Fibroblast of lung (primary cell): ENCODE measurements at places on chromosomes 4 and X. TPM values are rescaled to one million over a fixed set of nuclear protein-coding genes. Genes with fewer than 3 reads are reported as not detected.
A peak's percentile ranks its signal among the peaks of the same experiment; 100 is the strongest.

- DNase-seq = peak; percentile 82
Observed at GRCh38 chr4:141246243-141246642, 25.5 kb downstream of the ZNF330 start.

GRCh38 chrX:19758539-19758938 is 128.9 kb downstream of the SH3KBP1 start:
- DNase-seq = peak; percentile 31

- no peak for DNase-seq
Observed at GRCh38 chr4:53974561-53974960, 89.8 kb downstream of the CHIC2 start.

DNA sequence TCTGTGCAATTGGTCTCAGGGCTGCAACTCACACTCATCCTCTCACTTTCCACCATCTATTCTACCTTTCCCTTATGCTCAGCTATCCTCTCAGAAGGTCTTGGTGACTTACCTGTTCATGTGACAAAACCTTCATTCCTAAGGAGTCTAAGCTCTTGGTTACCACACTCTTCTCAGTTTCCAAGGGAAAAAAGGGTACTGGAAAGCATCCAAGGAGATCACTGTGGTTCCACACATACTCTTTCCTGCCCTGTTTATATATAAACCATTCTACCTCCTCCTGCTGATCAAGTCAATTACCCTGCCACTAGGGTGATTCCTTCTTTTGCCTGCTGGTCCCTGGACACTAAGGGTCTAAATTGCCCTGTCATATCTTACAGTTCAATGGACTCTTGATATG is 57.2 kb upstream of the MAML3 start:
- no peak for DNase-seq

DNA sequence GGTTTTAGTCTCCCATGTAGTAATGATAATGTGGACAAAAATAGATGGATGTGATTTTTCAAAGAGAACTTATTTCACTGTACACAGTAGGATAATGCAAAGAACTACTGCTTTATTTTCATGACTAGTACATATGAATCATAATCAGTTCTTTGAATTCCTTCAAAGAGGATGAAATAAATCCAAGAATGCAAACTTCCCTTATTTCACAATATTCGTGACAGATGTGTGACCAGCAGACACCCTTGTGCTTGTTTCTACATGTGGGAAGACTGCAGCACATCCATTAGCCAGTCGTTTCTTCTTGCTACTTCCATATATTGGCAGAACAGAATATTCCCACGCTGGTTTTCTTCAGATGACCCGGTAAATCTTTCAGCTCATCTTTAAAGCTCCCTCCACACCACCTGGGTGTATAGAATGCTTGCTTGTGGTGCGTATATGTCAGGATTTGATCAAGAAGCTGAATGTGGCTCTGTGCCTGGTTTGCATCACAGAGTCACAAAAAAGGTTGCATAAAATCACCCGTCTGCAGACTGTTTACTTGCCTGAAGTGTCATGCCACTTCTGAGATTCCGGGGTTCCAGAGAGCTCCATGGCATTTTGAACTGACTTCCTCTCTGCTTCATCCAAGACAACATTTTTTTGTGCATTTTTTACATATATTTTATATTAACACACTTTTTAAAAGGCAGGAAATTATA is 47.7 kb upstream of the FAT4 start:
- DNase-seq = peak; percentile 51

DNA sequence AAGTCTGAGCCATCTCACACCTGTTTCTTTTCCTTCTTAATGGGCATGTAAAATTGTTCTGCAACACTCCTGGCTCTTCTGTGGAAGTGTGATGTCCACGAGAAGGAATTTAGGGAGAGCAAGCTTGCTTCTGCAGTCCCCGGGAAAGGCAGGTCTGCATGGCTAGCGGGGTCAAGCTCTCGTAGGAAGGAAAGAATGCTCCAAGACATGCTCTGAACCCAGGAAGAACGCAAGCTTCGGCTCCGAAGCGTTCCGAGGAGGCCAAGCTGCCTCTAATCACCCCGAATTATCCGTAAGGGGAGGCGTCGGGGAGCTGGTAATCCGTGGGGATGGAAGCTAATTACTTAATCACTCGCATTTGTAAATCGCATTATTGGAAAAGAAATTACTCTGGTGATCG is 177.7 kb downstream of the CRLF2 start:
- DNase-seq = no peak

DNA sequence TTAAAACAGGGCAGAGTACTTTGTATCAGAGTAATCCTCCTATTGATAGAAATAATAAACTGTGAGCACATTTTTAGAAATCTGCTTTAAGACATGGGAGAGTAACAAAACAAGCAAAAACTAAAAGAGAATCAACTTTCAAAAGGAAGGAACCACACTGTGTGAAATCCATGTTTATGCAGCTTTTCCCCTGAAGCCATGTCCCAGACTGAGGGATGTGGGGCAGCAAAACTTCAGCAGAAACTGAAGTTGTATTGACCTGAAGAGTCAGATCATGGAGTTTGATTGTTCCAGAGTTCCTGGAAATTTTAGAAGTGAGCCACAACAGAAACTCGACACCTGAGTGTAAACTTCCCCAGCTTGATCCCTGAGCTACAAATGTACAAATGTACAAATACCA is 53.2 kb downstream of the COMMD8 start:
- peak; percentile 4 for DNase-seq

DNA sequence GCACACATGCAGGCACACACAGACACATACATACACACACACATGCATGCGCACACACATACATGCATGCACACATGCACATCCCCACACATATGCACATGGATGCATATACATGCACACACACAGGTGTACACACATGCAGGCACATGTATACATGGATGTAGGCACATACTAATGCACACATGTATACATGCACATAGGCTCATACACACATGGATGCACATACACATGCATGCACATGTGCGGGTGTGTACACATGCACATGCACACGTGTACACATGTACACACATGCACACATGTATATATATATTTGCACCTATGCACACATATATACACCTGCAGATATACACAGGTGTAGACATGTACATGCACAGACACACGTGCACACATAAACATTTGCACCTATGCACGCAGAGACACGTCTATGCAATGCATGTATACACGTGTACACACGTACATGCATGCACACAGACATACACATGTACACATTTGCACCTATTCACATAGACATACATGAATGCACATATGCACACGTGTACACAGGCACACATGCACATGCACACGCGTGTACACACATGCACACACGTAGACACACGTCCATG is 4.0 kb downstream of the PLCXD1 start:
- no peak for DNase-seq

DNA sequence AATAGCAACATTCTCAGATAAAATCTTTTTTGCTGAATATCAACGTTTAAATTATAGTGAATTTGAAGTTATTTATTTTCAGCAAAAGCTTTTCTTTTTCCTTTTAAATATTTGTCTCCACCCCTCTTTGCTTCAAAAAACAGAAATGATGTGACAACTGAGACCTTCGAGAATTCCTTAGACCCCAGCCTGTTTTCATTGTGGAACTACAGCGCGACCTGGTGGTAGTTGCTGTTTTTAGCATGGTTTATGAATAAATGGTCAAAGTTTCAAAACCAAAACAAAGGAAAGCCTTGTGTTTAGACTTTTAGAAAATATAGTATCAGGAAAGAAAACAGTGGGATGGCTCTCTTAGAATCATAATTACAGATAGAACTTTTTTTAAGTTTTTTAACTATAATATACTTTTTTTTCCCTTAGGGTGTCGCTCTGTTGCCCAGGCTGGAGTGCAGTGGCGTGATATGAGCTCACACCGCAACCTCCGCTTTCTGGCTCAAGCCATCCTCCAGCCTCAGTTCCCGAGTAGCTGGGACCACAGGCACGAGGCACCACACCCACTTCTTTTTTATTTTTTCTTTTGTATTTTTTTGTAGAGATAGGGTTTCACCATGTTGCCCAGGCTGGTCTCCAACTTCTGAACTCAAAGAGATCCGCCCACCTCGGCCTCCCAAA is 26.8 kb upstream of the TMEM184C start:
- DNase-seq = peak; percentile 87

GRCh38 chrX:153494541-153495361 is at the start of gene BGN:
TSS of gene BGN (plus strand) at chrX:153494980. CDS start at chrX:153504632, 9,652 bp downstream.
- DNase-seq = peak; percentile 41

DNA sequence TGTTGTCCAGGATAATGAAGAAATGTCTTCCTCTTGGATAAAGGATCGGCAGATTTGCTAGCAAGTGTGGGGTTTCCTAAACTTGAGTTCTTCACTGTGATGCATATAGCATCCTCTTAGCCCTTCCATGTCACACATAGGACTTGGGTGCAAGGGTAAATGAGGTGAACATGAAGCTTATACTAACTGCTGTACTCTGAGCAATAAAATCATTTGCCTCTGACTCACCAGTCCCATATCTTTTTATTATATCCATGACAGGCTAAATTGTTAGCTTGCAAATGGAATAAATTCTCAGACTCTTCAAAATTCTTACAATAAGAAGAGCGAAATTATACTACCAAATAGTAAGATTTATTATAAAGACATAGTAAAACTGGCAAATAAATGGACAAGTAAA is 14.7 kb upstream of the TBC1D1 start:
- DNase-seq = no peak

- DNase-seq = peak; percentile 72
Observed at GRCh38 chr4:77203380-77204197, 46.6 kb downstream of the CCNG2 start.

DNA sequence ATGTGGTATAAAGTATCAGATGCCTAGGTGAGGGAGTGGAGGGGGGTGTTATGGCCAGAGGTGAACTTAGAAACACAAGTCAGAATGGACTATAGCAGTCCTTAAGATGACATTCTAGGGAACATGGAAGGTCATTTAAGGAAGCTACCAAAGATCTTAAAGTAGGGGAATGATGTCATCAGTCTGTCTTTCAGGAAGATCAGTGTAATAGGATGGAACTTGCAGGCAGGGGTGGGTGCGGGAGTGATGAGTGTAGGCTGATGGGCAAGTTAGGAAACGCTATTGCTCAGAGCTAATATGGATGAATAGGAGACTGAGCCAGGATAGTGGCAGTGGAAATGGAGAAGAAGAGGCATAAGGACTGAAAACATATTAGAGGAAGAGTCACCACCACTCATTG is 27.5 kb upstream of the CWH43 start:
- no peak for DNase-seq

DNA sequence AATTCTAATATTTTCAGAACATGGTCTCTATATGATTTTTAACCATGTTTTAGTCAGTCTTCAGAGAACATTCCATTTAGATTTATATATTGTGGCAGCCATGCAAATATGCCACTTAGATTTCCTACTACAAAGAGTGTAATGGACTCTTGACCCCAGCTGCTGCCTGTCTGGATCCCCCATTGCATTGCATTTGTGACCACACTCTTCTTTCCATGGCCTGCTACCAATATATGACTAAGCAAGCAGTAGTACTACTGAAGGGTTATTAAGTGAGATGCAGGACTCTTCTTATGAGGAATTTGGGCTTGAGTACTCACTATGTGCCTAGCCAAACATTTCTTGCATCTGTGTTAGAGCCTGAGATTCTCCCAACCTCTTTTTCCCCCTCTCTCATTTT is 306.8 kb downstream of the PDHA2 start:
- DNase-seq = peak; percentile 4

- DNase-seq = no peak
Observed at GRCh38 chr4:153556435-153556815, 90.3 kb downstream of the TMEM131L start.

- no peak for DNase-seq
Observed at GRCh38 chrX:136304493-136304892, 3.7 kb downstream of the ADGRG4 start.

DNA sequence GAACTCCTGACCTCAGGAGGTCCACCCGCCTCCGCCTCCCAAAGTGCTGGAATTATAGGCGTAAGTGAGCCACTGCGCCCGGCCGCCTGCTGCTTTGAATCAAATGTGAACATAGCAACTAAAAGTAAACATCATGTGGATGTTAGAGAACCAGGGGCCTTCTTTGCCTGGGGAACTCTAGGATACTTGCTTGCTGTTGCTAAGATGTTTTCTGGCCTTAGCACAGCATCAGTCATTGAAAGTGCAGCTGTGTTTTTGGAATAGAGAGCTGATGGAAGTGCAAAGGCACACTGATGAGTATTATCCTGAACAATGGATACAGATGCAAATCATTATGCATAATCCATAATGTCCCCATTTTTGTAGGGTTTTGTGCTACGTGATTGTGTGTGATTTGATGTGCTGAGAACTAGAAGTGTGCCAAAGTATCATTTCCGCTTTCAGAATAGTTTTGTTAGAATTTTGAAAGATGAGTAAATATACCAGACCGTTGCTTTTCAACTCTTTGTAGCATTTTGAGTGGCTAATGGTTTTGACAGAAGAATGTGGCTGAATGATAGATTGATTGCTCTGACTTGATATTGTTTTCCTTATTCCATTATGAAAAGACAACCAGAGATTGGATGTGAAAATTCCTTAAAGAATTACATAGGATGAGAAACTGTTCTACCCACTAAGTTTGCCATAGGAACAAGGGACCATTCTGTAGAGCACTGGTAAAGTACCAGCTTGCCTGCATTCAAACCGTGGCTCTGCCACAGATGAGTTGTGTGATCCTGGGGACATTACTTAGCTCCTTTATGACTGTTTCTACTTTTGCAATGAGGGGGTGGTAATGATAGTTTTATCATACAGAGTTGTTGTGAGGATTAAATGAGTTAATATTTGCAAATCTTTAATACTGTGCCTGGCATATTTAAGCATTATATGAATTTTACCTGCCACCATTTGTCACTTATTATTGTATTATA is 74.7 kb downstream of the REPS2 start:
- peak; percentile 62 for DNase-seq

DNA sequence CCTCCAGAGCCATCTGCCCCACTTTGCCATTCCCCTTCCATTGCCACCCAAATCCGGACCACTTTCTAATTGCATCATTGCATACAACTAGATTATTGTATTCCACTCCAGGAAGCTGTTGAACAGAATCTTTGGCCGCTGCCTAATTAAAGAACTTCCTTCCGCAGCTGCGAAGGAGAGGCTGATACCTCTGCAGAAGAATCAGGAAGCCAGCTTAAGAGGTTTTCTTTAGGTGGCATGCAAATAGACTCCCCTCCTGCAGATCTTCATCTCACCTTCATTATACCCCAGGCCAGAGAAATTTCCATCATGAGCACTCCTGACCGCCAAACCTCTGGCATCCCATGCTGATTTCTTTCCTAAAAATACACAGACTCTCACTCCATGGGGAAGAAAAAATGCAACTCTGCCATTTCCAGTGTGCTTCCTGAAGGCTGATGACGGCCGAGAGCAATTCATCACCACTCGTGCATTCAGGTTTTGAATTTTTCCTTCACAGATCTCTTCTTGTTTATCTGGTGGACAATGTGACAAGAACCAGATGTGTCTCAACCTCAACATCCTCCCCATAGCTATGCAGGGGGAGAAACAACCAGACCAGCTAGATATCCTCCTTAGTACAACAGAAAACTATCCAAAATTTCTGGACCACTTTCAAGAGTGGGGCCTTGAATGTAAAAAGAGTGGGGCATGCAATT is 31.2 kb downstream of the LGI2 start:
- no peak for DNase-seq

GRCh38 chr4:1685235-1686150 is 1.4 kb upstream of the FAM53A start:
- no peak for DNase-seq

ENAM gene
- polyA plus RNA-seq = 0.33 and 0.58 TPM in 2 replicates

VSIG1 gene
- 0.02 and 0.20 TPM in 2 replicates for polyA plus RNA-seq

TMEM271 gene
- polyA plus RNA-seq = not detected in 2 replicates

ZCCHC18 gene
- 0.41 and 0.48 TPM in 2 replicates for polyA plus RNA-seq

ATOH1 gene
- polyA plus RNA-seq = not detected in 2 replicates

TAF1 gene
- polyA plus RNA-seq = 15.4 and 19.3 TPM in 2 replicates

RADX gene
- polyA plus RNA-seq = 0.37 and 1.9 TPM in 2 replicates

RAI2 gene
- polyA plus RNA-seq = 0.91 and 4.3 TPM in 2 replicates

FAM241A gene
- 1.1 and 1.7 TPM in 2 replicates for polyA plus RNA-seq

PABPC1L2B gene
- polyA plus RNA-seq = not detected in 2 replicates

CPE gene
- polyA plus RNA-seq = 20.2 and 45.1 TPM in 2 replicates
